ENCODE measurements at places on chromosomes 1 and 21.

DNA sequence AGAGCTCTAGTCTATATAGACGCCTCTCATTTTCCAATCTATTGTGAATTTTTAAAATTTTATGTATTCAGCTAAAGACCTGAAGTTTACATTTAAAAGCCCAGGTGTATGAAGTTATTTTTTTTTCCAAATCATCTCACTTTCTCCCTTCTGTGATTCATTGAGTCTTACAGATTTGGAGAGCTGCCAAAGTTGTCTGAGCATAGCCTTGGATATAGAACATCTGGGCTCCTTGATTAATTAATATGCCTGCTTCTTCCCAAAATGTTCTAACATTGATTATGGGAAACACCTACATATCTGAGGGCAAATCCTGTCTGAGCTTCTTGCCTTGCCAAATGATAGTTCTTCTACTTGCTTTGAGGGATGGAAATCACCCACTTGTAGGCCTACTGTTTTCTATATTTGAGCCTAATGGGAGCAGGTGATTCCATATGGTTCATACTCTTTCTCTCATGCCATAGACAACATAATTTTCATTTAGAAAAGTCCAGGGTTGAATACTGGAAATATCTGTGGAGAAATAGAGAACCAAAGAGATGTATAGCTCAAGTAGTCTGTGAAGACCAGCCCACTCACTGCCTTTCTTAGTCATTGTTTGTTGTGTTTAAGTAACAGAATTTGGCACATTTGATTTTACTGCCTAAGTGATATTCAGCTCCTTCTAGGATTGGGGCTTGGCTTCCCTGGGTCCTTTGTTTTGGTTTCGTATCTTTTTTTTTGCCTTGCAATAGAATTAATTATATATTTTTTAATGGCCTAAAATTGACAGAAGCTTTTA, 46.2 kb downstream of the MACF1 start:
- DNase-seq, result no peak

DNA sequence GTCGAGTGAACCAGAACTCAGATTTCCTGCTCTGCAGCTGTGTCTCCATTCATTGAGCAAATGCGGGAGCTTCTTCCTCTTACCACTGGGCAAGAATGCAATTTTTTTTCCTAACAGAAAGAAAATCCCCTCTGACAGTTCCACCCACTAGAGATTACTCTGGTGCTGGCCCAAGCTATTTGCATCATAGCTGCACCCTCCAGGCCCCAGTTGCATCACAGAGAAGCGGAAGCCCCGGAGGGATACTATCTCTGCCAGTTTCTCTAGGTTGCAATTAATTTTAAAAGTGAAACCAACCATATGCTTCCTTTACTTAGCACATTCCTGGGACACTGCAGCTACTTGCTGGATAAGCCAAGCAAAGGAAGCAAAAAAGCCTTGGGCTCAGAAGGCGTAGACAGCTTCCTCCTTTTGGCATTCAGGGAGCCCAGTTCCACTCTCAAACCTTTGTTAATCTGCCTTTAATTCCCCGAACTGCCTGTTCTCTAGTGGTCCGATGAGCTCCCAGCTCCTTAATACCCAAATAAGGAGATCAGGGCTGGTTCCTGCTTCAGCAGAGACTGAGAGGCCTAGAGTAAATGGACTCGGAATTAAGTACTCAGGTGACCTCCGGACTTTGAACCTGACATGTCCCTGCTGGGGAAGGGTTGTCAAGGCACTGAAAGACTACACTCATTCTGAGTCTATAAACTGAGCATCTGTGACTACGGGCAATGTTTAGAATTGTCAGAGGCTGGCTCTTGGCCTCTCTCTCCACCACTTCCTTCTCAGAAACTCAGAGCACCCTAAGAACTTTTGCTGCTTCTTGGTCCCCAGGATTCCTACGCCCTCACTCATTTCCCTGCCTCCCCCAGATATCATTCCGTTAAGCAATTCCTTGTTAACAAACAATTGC, 72.5 kb upstream of the TNFSF18 start:
- peak; percentile 9 for DNase-seq

- peak; percentile 76 for DNase-seq
Observed at GRCh38 chr1:18913065-18913835, 10.9 kb upstream of the ALDH4A1 start.

- no peak for DNase-seq
Observed at GRCh38 chr21:44295163-44295573, 4.7 kb upstream of the PFKL start.

DNA sequence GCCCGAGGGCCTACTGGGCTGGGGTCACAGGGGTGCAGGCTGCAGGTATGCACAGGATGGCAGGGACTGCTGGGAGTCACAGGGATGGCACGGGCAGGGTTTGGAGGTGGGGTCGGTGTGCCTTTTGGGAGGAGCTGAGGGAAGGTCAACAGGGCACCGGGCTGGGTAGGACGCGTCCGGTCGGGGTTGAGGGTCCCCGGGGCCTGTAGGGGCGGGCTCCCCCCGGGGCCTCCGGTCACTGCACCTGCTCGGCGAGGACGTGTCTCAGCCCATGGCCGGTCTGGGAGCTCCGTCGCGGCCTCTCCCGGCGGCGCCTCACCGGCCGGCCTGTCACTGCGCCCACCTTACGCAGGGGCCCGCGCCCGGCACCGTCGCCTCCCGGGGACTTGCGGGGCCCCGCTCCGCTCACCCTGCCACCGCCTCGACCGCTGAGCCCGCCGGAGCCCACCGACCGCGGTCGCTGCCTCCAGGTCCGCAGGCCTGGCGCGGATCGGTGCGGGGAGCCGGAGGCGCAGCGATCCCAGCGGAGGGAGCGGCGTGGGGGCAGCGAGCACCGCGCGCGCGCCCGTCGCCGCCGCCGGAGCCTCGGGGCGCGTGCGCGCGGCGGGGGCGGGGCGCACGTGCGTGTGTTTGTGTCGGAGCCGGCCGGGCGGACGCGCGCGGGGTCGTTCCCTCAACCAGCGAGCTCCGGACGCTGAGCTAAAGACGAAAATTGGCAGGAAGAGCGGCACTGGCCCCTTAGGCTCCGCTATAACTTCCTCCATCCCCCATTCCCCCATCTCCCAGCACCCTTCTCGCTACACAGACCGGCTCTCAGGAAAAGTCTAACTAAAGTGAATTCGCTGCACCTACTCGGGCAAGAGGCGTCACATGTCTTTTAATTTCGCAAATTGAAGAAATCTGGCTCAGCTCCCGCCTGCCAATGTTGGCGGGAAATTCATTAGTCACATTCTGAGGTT, at the start of gene AMIGO1:
Gene AMIGO1 (minus strand): TSS at position 552 of the 959 bp plus-strand sequence. CDS start 815 bp downstream, outside the sequence.
- DNase-seq, result peak; percentile 70

- no peak for DNase-seq
Observed at GRCh38 chr1:60575326-60575977, 501.9 kb upstream of the C1orf87 start.

- DNase-seq, result no peak
Observed at GRCh38 chr1:44433209-44433608, 28.2 kb downstream of the RNF220 start.

- DNase-seq, result no peak
Observed at GRCh38 chr1:104921525-104921924, 1171.8 kb downstream of the AMY1C start.

DNA sequence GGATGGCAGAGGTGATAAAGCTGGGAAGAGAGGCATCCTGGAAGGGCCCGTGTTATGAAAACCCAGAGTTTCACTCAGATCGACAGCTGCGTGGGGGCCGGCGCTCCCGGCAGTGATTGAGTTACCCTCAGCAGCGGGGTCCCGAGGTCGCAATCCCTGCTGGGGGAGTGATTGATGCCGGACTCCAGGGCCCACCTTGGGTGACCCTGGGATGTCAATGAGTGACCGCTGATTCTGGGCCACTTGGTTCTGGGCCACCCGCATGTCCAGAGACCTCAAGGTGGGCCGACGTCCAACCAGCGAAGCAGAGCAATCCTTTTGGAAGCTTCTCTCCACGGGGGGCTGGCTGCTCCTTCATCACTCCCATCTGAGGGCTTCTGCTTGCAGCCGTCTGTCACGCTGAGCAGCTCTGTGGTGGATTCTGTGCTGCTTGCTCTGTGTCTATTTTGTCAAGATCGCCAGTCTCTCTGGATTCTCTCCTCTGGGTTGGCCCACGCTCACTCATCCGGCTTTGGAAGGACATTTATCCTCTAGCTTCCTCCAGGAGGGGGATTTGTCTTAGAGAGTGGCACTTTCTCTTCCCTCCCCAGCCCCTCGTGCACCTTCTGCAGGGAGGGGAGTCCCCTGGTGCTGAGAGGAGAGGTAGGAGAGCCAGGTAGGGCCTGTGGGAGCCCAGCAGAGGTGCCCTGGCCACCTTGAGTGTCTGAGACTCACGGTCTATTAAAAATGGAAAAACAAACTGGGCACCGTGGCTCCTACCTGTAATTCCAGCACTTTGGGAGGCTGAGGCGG, 110.9 kb upstream of the C1orf174 start:
- no peak for DNase-seq

- DNase-seq, result peak; percentile 25
Observed at GRCh38 chr1:117051224-117052064, 8.7 kb upstream of the TTF2 start.

DNA sequence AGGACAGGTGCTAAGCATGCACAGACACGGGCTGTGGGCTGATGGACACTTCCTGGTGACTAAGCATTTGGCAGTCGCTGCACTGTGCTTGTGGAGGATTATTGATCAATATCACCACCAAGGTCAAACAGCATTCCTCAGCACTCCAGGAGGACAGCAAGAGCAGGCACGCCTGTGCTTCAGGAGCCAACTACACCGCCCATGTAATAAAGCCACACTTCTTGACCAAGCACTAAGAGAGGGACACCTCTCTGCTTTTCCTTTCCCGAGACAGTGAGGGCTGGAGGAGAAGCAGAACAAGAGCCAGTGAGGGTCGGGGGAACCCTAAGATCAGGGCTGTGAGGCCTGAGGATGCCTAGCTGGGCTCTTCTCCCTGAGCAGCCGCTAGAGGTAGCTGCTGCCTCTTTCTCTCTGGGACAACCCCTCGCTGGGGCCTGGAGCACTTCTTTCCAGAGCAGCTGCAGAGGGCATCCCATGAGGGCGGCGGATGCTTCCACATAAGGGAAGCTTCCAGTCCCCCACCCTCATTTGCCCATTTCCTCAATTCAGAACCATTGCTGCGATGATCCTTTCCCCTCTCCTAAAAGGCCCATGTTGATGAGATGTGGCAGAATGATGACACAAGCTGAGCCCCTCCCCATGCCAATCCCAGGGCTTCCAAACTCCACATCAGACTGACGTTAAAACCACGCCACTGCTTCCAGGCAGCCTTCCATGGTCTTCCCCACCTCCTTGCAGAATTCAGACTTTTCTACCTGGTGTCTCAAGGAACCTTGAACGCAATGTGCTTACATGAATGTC, 19.1 kb downstream of the RAB7B start:
- DNase-seq, result peak; percentile 7

- DNase-seq, result no peak
Observed at GRCh38 chr1:34406377-34406776, 229.7 kb downstream of the C1orf94 start.

DNA sequence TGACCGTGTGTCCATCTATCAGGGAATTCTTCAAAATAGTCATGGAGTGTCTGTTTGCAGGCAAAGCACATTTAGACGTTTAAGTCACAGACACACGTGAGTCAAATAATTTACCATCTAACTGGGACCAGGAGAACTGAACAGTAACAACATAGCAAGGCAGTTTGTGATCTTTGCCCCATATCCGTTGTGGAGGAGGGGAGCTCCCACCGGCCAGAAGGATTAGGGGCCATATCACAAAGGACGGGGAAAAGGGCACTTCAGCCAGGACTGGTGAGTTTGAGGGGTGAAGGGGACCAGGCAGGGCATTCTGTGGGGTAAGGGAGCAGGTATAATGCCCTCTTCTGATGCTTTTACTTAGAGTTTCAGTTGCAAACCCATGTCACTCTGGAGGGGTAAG, 22.9 kb downstream of the ELAPOR1 start:
- DNase-seq, result no peak

GRCh38 chr1:67608661-67609576, 76.1 kb upstream of the GADD45A start:
- DNase-seq, result no peak

GRCh38 chr1:1206966-1207531, 657 bp upstream of the TNFRSF18 start:
- DNase-seq, result no peak

- no peak for DNase-seq
Observed at GRCh38 chr1:24411963-24412362, 1.6 kb downstream of the STPG1 start.

- DNase-seq, result no peak
Observed at GRCh38 chr1:162661336-162661735, 29.1 kb downstream of the DDR2 start.

GRCh38 chr1:248890549-248891498, 15.2 kb upstream of the PGBD2 start:
- no peak for DNase-seq

DNA sequence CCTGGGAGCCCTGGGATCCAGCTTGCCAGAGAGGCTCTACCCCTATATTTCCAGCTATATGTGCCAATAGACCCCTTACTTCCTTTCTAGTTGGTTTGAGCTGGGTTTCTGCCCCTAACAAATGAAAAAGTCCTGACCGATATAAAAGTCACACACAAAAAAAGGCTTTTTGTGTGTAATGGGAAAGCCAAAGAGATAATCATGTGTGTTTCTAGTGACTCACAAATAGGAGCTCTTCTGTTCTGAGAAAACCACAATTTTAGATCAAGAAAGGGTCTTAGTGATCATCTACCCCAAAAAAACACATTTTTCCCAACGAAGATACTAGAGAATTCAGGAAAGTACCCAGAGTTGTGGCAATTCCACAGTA, 23.0 kb upstream of the PLEKHA6 start:
- no peak for DNase-seq

GRCh38 chr21:42091899-42092508, 20.9 kb downstream of the UMODL1 start:
- DNase-seq, result no peak

- no peak for DNase-seq
Observed at GRCh38 chr1:81801651-81802456, 1.1 kb downstream of the ADGRL2 start.

DNA sequence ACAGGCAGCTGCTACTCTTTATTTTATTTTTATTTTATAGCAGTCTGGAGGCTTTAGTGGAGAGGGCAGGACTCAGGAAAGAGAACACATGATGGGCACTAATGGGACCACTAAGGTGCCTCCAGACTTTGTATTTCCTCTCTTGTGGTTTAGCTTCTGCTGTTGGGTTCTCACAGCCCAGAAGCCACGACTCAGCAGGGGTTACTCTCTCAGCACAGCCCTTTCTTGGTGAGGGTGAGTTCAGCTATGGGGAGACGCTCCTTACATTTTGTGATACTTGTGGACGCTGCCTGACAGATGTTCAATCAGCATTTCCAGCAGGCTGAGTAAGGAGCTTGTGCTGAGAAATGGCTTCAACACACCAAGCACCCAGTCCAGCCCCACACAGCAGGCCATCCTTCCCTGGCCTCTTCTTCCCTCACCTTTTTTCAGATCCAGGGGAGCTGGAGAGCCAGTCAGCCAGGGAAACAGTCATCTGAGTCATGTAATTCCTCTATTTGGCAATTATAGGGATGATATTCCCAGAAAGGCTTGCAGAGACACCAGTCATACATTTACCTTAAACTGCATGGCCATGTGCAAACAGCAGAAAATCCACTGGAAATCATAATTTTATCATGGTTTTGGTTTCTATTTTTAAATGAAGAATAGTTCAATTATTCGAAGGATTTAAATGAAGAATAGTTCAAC, 53.2 kb upstream of the RAB3GAP2 start:
- DNase-seq, result no peak

GRCh38 chr1:229117664-229118300, 153.1 kb upstream of the RAB4A start:
- DNase-seq, result no peak

- no peak for DNase-seq
Observed at GRCh38 chr1:201296352-201296751, 13.0 kb downstream of the PKP1 start.

- no peak for DNase-seq
Observed at GRCh38 chr1:37068897-37069296, 34.6 kb upstream of the GRIK3 start.

Measured in CD4-positive, alpha-beta T cell treated with Interleukin-12 subunit alpha and Interleukin-12 subunit beta, for 1 hour (primary cell).